ENCODE measurements at places on chromosomes 7 and 10.

- DNase-seq, result no peak
Observed at GRCh38 chr10:100723770-100724530, 21.4 kb upstream of the PAX2 start.

DNA sequence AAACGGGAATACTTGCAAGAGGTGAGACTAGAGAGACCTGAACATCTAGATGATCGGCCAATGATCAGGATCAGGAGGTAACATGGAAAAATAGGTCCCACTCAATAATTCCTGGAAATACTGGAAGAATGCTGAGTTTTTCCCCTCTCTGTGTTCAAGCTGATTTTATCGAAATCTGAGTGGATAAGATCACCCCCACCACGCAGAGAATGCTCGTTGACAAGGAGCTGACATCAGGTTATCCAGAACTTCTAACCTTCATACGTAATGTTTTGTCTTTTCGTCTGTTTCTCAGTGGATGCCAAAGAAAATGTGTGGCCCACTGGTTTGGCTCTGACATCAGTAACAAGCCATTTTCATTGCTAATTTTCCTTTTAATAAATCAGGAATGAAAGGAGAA lies 58.5 kb upstream of the MKX start:
- no peak for DNase-seq

DNA sequence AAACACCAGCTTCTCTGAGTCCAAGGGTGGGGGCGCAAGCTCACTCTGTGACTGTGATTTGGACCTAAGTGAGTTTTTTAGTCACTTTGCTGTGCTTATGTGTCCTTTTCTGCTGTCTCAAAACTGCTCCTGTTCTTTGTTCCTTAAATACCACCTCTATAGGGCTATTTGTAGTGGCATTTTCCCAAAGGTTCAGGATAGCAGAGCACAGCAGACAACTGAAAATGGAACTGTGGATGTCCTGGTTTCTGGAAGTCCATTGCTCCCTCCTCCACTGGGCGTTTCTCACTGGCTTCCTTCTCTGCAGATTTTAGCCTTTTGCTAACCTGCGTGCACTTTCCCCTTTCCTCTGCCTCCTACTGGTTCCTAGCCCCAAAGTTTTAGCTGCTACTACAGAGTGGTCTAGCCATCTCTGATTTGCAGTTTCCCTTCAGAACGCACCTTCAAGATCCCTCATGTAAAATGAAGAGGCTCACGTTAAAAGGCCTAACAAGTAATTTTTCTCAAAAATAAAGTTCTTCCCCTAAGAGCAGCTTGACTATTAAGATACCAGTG lies 25.6 kb downstream of the BLVRA start:
- no peak for DNase-seq

DNA sequence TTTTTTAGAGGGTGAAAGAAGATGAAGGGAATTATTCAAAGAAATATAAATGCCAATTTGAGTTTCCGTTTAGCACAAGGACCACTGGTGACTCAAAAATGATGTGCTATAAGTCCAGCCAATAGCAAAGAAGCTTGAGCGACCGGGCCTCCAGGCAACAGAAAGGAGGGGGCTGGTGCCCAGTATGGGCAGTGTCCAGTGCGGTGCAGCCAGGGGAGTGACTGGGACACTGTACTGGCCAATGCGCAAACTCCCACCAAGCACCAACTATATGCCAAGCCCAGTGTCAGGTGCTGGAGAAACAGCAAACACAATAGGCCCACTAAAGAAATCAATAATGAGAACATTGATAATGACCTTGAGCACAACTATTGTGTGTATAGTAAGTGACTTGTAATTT lies 10.2 kb upstream of the OPALIN start:
- no peak for DNase-seq

DNA sequence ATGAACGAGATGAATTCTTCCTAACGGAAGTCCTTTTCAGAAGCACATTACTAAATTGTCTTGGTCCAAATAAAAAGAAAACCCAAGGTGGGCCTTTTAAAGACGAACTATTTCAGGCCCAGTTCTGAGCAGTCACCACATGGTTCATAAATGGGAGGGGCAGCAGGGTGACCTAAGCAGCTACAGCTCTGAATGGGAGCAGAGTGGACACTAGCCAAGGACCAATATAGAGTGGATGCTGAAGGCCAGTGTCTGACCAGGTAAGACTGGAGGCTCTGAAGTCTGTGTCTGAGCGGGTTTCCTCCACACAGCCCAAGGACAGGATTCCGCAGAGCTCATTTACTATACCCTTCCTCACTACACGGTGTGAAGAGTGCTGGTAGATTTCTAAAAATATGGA lies 159.1 kb downstream of the TMEM26 start:
- no peak for DNase-seq

DNA sequence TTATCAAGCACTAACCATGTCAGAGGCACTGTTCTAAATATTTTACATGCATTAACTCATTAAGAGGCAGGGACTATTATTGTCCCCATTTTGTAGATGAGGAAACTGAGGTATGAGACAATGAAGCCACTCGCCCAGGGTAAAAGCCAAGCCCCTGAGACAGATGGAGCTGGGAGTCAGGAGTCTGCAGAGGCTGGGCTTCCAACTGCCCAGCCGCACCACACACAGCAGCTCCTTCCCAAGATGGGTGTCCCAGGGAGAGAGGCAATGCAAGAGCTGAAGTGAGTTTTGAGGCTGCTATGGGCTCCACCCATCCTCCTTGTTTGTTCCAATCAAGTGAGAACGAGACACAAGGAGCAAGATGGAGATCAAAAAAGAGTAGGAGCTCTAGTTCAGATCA lies 244.2 kb downstream of the KCNMA1 start:
- no peak for DNase-seq
